ENCODE measurements at places on chromosomes 5 and 9.

DNA sequence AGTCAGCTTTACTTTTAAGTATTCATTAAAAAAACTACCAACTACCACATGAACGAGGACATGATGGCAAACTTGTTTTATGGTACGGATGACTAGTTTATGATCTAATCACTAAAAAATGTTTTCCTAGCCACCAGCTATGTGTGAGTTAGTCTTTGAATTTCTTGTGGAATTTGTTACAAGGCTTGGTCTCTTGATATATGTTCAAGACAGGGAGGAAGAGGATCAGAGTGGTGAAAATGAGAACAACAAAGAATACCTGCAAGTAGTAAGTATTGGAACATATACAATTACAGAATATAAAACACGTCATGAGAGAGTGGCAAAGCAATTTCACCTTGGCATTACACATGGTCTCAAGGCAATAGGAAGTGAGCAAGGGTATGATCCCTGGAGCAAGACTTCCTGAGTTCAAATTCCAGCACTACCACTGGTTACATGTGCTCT is 548.6 kb upstream of the TLE4 start:
- no peak for DNase-seq

DNA sequence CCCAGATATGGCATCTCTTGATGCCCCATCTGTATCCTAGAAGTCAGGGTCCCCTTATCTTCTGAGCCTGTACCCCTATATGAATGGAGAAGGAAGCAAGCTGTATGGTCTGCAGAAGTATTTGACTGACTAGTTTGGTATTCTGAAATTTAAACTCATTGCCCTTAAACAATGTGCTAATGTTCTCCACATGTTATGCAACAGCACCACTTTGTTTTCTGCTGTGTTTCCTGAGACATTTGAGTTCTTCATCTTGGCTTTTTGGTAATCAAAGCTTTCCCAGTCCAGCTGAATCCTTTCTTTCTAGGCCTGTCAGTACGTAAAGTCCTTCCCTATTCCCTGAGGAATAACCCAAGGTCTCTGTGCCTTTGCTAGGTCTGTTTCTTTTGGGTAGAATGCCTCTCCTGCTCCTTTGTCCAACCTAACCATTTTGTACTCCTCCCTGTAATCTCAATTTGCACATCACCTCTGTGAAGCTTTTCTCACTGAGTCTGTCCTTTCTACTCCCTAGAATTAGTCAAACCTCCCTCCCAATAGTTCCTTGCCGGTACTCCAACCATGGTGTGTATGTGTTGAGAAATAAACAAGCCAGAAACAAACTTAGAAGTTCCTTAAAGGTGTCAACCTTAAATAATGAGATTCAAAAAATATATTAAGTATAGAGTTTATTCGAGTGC is 72.1 kb upstream of the HSPB3 start:
- DNase-seq: no peak

DNA sequence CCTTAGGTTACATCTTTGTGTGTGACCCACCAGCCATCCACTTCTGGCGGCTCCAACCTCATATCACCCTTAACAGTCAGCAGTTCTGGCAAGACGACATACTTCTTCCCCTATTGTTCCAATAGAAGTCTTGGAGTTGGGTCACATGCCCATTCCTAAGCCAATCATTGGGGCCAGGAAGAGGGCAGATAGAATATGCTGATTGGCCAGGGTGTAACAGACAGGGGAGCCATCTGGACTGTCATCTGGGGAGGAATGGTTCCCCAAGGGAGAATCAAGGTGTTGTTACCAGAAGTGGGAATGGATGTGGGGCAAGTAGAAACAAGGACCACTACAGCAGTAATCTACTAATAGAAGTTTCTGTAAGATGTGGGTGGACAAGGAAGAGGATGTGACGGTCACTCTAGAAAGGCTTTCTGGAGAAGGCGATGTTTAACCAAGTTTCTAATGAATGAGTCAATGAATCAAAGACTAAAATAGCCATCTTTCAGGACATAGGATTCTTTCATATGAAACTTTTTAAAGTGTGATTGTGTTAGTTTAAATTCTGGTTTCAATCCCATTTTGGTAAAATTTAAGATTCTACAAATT is 200.4 kb downstream of the ARHGAP26 start:
- no peak for DNase-seq

GRCh38 chr9:121443981-121444380 is 55.7 kb downstream of the GGTA1 start:
- no peak for DNase-seq

GRCh38 chr5:96660971-96661854 is 963 bp upstream of the CAST start:
- DNase-seq: no peak

GRCh38 chr9:121455527-121456239 is 44.0 kb downstream of the GGTA1 start:
- DNase-seq: no peak

- DNase-seq: no peak
These were observed 564 bp upstream of the CCNH start for GRCh38 chr5:87413343-87413645.

DNA sequence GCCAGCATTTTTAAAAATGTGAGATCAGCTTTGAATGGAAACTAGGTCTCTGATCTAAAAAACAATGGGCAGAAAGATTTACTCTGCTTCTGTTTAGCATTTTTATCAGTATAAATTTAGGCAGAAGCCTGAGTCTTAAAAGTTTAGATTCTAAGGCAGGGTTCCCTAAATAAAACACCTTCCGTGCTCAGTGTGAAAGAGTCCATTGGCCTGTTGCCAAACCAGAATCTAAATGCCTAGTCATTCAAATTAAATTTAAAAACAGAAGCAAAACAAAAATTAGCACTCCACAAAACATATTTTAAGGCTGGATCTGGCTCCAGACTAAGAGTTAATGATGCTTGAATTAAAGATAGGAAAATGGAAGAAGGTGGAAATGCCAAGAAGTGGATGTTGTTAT is 4.5 kb downstream of the TYRP1 start:
- no peak for DNase-seq

- DNase-seq: no peak
These were observed 112.5 kb upstream of the SLCO6A1 start for GRCh38 chr5:102611312-102611711.

GRCh38 chr9:26131886-26132285 is 453.6 kb upstream of the TUSC1 start:
- DNase-seq: no peak

DNA sequence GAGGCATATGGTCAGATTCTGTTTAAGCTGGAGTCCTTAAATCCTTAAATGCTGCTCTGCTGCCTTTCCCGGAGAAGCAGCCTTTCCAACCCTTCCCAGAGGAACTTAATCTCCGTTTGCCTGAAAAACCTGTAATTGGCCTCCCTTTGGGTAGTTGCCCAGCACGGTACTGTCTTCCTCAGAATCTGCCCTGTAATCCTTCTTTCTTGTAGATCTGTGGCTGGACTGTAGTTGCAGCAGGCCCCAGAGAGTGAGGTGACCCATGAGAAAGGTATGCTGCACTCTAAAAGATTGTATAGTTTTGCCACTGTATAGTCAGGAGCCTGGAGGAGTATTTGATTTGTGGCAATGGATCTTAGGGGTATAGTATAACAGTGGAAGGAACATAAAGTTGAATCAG is 11.7 kb downstream of the SPIN1 start:
- DNase-seq: no peak

- no peak for DNase-seq
These were observed 48.8 kb downstream of the SLC1A3 start for GRCh38 chr5:36655161-36655560.

DNA sequence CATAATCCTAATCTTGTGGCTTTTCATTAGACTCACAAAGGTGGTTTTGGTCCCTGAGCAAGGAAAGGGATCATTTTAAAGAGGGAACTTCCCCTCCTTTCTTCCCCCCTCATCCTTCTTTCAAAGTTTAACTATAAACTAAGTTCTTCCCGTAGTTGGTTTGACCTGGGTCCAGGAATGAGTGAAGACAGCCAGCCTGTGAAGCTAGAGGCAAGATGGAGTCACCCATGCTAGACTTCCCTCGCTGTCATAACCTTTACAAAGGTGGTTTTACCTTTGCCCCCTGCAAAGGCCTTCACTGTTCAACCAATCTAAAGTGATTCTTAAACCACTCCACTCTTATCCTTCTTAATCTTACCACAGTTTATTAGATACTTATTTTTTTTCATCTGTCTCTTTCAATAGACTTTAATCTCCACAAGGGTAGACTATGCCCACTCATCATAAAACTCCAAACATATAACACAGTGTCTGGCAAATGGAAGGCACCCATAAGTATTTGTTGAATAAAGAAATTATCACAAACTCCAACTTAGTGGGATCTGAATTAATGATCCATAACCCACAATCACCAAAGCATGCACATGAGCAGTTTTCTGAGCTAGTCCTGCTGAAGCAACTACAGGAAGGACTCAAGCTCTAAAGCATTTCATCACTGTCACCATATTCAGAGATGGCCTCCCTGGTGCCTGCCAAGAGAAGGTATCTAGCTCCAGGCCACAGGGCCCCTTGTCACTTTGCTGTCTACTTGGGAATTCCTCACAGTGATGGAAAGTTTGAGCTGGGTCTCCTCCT is 369.0 kb downstream of the SPOCK1 start:
- DNase-seq: no peak

DNA sequence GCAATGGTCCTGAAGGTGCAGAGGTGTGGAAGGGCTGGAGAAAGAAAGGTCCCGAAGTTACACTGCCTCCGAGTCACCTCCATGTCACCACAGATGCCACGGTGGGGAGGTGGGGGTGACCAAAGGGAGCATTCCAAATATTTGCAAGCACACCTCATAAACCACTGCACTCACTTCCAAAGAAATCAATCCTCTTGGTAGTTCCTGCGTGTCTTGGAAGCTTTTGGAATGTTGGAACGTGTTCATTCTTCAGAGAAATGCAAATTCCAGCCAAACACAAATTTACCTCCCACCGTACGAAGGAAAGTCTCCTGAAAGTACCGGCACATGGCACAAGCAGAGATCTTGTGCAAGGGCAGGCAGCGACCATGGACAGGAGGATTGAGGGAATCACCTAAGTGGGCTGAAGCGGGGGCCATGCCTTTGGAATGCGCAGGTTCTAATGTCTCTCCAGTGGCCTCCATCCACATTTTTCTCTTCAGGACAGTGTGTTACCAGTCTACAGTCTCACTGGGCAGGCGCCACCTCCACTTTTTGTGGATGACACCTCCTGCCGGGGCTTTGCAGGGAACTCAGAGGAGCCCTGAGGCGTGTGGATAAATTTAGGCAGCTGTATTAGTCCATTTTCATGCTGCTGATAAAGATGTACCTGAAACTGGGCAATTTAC is 54.0 kb downstream of the NSUN2 start:
- DNase-seq: no peak

DNA sequence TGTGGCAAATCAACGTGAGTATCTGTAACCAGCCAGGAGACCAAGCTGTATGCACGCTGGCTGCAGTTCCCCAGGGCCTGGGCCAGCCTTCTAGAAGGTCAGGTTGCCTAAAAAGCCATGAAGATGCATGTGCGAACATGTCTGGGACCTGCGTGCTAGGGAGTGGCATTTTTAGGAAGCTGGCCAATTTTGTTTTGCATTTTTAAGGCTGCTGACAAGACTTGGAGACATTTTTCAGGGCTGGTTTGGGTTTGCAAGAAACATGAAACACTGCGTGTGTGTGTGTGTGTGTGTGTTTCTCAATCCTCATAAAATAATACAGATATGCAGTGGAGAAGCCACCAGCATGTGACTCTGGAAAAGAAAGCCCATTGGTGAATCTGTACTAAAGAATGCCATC is 5.1 kb downstream of the TGFBI start:
- no peak for DNase-seq

DNA sequence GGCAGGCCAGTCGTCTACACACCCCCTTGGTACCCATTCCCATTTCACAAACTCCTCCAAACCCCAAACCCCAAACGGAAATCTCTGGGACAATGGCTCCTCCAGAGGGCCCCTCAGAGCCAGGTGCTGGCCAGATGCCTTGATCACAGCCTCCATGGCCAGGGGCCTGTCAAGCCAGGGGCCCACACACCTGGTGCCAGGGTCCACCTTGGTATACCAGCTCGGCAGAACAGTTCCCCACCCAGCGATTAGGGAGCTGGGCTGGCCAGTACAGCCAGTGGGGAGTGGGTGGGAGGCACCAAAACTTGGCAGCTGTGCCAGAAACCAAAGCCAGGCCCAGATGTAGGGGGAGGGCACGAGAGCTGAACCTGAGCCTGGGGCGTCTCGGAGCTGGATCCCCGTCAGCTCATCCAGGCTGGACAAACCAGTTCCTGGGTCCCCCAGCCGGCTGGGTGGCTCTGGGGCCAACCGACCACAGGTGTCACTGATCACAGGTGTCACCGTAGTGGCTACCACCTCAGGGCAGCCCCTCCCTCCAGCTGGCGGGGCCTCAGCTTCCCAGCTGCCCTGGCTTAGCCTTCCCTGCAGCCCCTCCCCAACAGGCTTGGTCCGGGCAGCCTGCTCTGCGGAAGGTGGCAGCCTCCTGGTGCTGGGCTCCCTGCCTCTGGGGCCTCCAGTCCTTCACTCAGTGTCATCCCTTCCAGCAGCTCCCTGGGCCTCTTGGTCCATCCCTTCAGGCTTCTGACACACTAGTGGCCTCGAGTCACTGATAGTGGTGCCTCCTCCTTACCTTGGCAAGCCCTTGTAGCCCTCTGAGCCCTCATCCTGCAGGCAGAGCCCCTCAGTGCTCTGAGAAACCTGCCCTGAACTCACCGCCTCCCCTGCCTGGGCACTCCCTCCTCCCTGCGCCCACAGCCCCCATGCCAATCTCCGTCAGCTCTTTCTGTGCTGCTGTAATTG is 6.6 kb upstream of the RMND5B start:
- DNase-seq: no peak

- DNase-seq: no peak
These were observed 687.3 kb downstream of the TLE4 start for GRCh38 chr9:80259079-80259478.

- no peak for DNase-seq
These were observed 293.4 kb upstream of the PTGER4 start for GRCh38 chr5:40386289-40386688.

- DNase-seq: no peak
These were observed 102.5 kb upstream of the BASP1 start for GRCh38 chr5:17114715-17115599.

DNA sequence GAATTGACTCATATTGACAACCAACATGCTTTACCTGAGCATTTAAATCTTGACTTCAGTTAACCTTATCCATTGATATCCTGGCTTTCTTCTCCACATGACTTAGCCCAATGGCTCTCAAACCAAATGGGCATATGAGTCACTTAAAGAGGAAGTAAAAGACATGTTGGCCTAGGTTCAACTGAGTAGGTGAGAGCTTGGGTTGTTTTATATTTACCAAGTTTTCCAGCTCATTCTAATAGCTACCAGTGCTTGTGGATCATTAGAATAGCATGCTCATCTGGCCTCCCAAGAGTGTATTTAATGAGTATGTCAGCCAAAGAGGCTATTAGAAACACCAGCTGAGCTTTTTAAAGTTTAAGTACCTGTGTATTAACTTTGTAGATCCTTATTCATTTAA is 1049.0 kb downstream of the PTPRD start:
- DNase-seq: no peak

- DNase-seq: no peak
These were observed 50.9 kb downstream of the MEGF9 start for GRCh38 chr9:120663380-120663779.

GRCh38 chr9:130347931-130348330 is 82.4 kb downstream of the HMCN2 start:
- no peak for DNase-seq

GRCh38 chr5:123997462-123998215 is 485.7 kb downstream of the CSNK1G3 start:
- no peak for DNase-seq

GRCh38 chr5:143314099-143314498 is 89.4 kb downstream of the NR3C1 start:
- no peak for DNase-seq

- DNase-seq: no peak
These were observed 71.6 kb downstream of the NNT start for GRCh38 chr5:43674536-43674935.
